ENCODE measurements at places on chromosomes 1 and 21.
A peak's percentile ranks its signal among the peaks of the same experiment; 100 is the strongest.

- DNase-seq: no peak
Measured at GRCh38 chr1:67274623-67275325, 32.9 kb upstream of the IL12RB2 start.

DNA sequence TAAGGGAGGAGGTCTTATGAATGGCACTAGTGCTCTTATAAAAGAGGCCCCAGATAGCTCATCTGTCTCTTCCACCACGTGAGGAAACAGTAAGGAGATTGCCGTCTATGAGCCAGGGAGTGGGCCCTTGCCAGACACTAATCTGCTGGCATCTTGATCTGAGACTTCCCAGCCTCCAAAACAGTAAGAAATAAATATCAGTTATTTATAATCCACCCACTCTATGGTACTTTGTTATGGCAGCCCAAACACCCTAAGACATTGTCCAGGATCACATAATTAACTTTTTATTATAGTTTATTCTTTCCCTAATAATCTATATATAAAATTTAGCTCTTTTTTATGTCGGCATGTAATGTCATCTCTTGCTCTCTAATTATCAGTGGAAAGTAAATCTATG lies 144.0 kb upstream of the IRF2BP2 start:
- no peak for DNase-seq

- DNase-seq: no peak
Measured at GRCh38 chr1:3821004-3821403, 24.7 kb upstream of the LRRC47 start.

DNA sequence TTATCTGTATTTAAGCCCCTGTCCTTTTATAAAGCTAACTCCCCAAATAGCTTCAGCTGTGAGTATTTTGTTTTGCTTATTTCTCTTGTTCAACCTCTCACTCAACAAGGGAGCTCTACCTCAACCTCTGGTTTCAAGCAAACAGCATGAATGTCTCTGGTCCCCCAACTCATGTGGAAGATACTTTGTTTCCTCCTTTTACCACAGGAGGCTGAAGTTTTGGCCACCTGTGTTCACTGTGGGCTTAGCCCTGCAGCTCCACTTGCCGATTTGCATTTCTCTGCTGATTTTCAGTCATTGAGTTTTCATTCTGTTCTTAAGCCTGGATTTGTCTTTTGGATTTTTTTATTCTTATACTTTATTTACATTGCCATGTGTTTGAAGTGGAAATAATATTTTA lies 613.1 kb downstream of the USP25 start:
- DNase-seq: no peak

DNA sequence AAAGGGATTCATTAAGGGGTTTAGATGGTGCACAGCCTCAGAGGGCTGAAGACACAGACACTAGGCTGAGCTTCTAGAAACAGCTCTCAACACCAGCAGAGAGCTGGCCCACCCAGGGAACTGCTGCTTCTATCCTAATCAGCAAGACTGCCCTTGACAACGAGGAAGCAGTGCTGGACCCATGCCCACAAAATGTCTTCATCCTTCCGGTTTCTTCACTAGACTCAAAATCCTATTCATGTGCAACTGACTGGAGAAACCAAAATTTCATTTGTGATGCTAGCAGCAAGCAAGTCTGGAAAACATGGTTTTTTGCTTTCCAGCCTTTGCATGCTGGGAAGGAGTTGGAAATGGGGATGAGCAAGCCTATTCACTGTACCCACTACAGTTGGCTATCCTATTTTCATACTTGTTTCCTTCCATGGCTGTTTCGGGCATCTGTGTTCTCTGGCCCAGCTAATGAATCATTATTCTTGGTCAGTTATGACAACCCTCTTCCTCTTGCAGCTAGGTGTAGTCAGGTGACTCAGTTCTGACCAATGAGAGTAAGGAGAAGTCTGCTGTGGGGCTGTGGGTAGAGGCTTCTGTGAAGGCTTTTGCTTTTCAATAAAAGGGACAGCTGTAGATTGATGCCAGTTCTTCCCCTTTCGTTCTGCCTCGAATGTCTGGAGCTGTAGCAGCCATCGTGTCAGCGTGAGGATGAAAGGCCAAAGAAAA lies 14.6 kb upstream of the TMEM61 start:
- no peak for DNase-seq

GRCh38 chr1:225977937-225978748 lies 21.0 kb downstream of the SDE2 start:
- no peak for DNase-seq

GRCh38 chr1:115679141-115679611 lies 37.4 kb downstream of the VANGL1 start:
- no peak for DNase-seq

- DNase-seq: no peak
Measured at GRCh38 chr1:34831721-34832246, 27.8 kb downstream of the SMIM12 start.

DNA sequence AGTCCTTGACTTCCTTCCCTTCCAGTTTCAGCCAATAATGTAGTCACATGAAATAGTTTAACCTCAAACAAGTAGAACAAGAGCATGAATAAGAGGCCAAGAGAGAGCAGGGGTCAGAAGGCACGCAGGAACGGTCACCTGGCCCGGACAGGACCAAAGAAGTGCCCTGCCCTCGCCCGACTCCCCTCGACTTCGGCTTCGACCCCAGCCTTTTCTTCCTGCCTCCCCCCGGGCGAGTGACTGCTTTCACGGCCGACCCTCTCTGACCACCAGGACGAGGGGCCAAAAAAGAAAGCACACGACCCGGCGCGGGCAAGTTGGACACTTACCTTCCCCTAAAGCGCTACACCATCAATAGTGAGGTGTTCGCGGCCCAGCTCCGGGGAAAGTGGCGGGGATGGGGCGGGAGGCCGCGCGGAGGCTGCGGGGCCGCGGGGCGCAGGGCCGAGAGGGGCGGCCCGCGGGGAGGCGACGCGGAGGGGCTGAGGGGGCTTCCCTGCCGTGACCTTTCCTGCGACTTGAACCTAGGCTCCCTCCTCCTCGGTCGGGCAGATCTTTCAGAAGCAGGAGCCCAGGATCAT lies 519 bp downstream of the RERE start:
- peak; percentile 5 for DNase-seq

DNA sequence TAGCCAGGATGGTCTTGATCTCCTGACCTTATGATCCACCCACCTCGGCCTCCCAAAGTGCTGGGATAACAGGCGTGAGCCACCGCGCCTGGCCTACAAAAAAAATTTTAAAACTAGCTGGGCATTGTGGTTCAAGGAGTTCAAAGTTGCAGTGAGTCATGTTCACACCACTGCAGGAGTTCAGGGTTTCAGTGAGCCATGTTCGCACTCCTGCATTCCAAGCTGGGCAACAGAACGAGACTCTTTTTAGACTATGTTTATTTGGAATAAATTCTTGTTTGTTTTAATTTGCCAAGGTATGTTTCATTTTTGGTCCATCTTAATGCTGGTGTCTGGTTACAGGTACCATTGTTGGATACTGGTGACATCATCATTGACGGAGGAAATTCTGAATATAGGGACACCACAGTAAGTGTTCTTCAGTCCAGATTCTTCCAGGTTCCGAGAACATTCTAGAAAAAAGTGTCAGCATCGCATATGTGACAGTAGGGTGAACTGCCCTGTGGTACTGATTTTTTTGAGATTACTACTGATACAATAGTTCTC lies 3.9 kb downstream of the PGD start:
- DNase-seq: no peak

DNA sequence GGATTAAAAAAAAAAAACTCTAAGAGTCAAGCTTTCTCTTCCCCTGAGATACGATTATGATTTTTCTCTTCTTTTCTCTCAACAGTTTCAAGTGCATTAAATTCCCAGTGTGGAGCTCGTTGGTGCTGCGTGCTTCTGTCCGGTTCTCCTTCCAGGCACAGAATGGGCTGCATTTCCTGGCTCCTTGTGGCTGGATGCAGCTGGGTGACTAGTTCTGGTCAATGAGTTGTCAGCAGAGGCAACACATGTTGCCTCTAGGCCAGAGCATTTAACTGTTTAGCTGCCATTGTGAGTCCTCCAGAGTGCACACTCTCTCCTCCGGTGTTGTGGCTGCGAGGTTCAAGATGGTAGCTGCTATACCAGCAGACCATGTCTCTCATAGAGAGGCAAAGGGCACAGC lies 312.9 kb downstream of the RRAGC start:
- DNase-seq: no peak

- DNase-seq: no peak
Measured at GRCh38 chr21:43300496-43301408, 126.2 kb downstream of the SIK1 start.

- DNase-seq: no peak
Measured at GRCh38 chr21:44899768-44900558, 20.7 kb downstream of the ITGB2 start.
